ENCODE measurements at places on chromosomes 3 and 15.

DNA sequence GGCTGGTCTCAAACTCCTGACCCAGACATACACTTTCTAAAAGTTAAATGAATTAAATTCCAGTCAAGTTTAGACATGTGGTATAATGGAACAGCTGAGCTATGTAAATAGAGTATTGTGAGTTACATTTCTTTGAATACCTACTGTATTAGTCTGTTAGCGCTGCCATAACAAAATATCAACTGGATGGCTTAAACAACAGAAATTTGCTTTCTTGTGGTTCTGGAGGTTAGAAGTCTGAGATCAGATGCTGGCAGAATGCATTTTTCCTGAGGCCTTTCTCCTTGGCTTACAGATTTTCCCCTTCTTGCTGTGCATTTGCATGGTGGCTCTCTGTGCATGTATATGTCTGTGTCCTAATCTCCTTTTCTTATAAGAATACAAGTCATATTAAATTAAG is 101.5 kb upstream of the TGFBR2 start:
- DNase-seq, result no peak

DNA sequence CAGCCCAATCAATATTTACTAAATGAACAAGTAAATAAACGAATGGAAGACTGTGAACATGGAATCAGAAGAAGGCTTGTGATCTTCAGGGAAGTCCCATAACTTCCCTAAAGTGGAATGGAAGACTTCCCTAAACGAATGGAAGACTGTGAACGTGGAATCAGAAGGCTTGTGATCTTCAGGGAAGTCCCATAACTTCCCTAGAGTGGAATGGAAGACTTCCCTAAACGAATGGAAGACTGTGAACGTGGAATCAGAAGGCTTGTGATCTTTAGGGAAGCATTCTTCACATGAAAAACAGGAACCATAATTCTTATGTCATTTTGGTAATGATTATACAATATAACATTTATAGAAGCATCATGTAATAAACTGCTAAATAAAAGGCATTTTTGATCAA is 38.8 kb downstream of the EOGT start:
- no peak for DNase-seq

DNA sequence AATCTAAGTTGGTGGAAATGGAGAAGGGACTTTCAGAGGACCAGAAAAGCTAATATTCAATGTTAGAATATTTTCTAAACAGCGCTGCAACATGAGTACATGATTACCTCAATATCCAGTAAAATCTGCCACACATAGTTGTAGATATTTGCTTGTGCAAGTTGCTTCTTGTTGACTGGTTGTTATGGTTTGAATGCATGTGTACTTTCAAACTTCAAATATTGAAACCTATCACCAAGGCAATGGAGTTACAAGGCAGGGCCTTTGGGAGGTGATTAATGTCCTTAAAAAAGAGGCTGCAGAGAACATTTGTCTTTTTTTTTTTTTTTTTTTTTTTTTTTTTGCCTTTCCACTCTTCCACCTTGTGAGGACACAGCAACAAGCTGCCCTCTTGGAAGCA is 49.9 kb downstream of the TMCO5A start:
- DNase-seq, result no peak

DNA sequence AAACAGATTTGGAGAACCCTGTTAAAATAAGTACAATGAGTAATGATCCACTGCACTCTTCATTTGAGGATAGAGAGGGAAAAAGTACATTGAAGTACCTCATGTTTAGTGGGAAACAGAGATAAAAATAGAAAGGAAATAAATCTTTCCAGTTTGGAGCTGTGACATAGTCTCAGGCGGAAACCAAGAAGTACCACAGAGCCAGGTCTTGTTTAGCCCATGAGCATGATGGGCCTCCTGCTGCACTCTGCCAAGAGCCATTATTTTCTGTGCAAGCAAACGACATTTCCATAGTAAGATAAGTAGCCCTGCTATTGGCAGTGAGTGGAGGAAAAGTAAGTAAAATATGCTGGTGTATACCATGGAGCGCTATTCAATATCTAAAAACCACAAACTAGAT is 796.1 kb downstream of the TBL1XR1 start:
- no peak for DNase-seq

DNA sequence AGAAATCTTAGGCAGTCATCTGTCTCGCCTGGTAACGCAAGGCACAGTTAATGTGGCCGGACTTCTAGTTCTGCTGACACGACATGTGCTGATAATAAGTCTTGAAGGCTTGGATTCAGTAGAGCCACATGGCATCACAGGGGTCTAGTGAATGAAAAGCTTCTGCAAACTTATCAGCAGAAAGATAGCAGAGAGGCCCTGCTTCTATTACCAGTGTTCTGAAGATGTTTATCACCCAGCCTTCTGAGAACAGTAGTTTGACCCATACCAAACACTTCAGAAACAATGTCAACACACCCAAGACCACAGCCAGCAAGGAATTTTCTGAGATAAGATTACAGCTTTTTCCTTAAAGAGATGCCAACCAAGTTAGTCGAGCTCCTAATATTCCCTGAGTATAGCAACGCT is 102.7 kb upstream of the UMPS start:
- no peak for DNase-seq

GRCh38 chr3:129025691-129026435 is 24.8 kb downstream of the EFCC1 start:
- DNase-seq, result no peak

GRCh38 chr15:69804786-69805185 is 292.9 kb downstream of the TLE3 start:
- no peak for DNase-seq

DNA sequence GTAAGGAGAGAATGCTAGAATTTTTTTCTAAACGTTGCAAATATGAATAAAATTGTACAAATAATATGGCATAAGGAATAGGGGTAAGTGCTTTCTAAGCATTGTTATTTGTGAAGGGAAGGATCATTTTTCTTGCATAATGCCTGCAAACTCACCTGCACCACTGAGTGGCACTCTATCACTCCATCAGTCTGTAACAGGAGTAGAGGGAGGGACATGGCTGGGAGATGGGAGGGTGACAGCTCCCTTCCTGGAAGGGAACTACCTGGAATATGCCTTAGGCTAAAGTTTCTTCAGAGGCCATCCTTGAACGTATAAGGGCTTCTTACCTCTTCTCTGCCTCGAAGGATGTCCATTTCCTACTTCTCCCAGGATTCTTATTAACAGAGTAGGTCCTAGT is 3.0 kb downstream of the NAALADL2 start:
- no peak for DNase-seq

DNA sequence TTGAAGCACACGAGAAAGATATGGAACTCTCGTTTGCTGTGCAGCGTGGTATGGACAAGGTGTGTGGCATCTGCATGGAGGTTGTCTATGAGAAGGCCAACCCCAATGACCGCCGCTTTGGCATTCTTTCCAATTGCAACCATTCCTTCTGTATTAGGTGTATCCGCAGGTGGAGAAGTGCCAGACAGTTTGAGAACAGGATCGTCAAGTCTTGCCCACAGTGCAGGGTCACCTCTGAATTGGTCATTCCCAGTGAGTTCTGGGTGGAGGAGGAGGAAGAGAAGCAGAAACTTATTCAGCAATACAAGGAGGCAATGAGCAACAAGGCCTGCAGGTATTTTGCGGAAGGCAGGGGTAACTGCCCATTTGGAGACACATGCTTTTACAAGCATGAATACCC is 1.2 kb downstream of the MKRN3 start:
- no peak for DNase-seq

- no peak for DNase-seq
Measured at GRCh38 chr3:139304383-139304782, 39.4 kb upstream of the MRPS22 start.
